ENCODE measurements at places on chromosomes 1 and 21.

DNA sequence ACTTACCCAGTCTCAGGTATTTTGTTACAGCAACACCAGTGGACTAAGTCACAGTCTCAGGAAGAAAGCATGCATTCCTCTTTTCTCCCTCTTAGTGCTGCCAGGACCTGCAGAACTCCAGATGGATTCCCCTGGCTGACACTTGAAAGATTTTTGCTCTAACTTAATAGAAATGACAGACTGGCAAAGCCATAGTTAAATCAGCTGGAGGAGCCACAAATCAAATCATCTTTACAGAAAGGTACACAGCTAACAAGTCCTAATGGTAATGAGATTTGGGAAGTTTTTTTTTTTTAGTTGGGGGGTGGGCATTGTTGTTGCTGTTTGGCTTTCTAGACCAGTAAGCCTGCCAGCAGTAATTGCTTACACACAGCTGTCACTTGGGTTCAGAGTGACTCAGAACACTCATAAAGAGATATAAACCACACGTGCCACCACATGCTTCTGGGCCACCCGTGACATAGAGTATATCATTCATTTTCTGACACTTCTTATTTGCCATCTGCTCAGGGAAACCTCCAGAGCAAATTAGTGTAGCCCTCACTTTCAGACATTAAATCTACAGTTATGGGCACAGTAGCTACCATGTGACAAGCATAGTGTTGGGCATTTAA is 72.4 kb downstream of the FH start:
- DNase-seq = no peak

DNA sequence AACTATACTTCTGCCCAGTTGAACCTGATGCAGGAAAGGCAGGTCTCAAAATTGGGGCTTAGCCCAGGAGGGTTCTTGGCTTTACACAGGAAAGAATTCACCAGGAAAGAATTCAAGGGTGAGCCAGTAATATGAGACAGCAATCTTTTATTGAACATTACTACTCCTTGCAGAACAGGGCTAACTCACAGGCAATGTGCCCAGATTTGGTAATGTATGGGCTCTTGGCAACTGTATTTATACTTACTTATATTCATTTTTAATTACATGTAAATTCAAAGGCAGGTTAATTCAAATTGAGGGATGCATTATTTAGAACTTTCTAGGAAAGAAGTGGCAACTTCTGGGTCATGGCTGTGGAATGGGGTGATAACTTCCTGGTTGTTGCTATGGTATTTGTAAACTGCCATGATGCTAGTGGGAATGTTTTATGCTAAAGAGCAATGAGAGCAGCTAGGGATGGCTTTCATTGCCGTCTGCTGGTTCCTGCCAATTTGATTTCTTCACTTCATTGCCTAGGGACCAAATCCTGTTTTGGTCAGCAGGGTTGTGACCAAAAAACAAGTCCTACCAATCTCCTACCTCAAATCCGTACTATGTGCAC is 107.5 kb downstream of the CHRM3 start:
- no peak for DNase-seq

- DNase-seq = no peak
Measured at GRCh38 chr1:109241344-109241743, 8.0 kb upstream of the CELSR2 start.

DNA sequence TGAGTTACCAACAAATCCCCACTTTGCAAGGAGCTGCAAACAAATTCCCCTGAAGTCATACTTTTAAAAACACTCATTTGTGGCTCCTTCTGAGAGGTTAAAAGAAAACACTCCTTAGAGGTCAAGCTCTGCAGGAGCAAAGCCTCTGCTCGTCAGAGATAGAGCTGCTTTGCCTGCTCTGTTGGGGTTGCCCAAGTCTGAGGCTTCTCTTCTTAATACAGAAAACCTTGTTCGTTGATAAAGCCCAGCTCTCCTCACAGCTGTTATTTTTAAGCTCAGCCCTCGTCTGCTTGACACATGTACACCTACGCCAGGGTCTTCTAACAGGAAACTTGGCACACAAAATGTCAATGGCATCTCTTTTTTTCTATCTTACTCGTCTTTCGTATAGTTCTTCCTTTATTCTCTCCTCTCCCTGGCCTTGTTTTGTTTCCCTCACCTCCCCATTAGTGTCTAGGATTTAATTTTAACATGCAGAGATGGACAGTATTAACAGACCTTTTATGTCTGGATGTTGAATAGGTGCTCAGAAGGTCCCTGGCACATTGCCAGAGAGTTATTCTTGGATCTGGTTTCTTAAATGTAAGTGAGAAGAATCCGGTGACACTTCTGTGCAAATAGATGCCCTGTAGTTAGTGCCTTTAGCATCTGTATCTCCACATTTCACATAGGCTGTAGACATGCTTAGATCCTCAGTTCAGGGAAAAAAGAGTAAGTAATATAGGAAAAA is 86.0 kb downstream of the LRRC53 start:
- no peak for DNase-seq

- no peak for DNase-seq
Measured at GRCh38 chr1:80155371-80155770, 1148.8 kb upstream of the ADGRL4 start.

DNA sequence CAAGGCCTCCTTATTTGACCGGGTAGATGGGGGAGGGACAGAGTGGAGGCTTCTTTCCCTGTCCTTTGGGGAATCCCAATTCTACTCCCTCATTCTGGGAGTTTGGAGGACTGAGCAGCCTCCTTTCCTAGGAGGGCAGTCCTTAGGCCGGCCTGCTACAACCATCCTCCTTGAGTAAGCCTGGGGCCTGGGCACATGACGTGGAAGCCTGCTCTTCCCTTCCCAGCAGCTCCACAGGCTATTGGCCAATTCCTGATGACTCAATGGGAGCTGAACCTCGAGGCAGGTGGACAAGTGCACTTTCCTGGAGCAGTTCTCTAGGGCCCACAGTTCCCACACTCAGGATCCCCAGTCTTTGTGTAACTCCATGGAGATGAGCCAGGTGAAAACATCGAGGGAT is 3.1 kb downstream of the KCNA10 start:
- no peak for DNase-seq

DNA sequence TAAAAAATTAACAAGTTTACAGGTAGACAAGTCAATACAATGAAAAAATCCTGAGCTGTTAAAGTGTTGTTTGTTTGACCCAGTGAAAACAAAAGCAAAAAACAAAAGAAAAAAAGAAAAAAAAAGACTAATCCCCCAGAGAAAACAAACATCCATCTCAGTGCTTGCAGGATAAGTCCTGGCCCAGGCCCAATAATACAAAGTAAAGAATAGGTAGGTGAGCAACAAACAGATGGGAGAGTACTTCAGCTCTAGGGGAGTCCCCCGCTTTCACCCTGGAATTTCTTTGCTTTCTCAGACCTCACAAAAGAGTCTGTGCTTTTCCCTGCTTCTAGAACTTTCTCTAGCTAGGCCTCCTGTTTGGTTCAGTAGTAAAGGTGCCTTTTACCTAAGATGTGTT is 70.3 kb downstream of the ABCA4 start:
- no peak for DNase-seq

GRCh38 chr1:178488393-178488792 is 8.4 kb downstream of the CLEC20A start:
- no peak for DNase-seq

DNA sequence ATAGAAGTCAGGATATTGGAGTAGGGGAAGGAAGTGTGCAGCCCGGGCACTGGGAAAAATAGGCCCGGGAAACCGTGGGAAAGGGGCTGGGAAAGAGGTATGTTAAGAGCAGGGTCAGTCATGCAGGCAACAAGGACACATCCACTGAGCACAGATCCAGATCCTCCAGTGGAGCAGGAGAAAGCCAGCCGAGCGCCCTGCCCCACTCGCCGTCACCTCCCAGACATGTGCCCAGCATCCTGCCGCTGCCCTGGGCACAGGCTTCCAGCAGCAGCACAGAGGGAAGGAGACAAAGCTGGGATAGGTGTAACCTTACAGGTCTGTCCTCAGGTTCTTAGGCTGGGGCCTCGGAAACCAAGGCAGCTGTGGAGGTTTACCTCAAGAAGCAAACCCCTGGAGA is 64.2 kb downstream of the FAM163A start:
- DNase-seq = no peak

- DNase-seq = no peak
Measured at GRCh38 chr1:193417945-193418744, 231.7 kb upstream of the B3GALT2 start.

GRCh38 chr1:58895082-58895481 is 111.2 kb upstream of the JUN start:
- no peak for DNase-seq

- DNase-seq = no peak
Measured at GRCh38 chr1:4562321-4562720, 92.1 kb upstream of the AJAP1 start.

- DNase-seq = no peak
Measured at GRCh38 chr1:36231191-36231590, 6.9 kb downstream of the THRAP3 start.

DNA sequence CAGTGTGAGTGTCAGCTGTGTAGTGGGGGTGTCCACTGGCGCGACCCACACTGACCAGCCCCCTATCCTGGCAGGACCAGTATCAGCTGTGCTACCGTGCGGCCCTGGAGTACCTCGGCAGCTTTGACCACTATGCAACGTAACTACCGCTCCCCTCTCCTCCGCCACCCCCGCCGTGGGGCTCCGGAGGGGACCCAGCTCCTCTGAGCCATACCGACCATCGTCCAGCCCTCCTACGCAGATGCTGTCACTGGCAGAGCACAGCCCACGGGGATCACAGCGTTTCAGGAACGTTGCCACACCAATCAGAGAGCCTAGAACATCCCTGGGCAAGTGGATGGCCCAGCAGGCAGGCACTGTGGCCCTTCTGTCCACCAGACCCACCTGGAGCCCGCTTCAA is 28.1 kb upstream of the KDM4A start:
- DNase-seq = no peak

GRCh38 chr1:246274186-246274585 is 232.9 kb downstream of the SMYD3 start:
- DNase-seq = no peak

- no peak for DNase-seq
Measured at GRCh38 chr1:81840805-81841204, 40.1 kb downstream of the ADGRL2 start.

DNA sequence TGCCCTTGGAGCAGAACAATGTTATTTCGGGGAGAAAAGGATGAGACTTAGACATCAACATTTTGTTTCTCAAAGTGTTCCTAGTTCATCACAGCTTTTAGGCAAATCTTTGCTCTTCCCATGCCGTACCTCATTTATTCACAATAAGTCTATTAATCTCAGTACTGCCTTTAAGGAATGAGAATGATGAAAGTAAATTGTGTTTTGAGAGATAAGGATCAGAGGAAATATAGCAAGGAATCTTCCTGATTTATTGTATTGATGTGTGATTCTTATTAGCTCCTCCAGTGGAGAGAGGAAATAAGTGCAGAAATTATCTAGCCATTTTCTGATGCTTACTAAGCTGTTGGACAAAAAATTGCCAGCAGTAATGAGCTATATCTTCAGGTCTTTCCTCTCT is 2.0 kb downstream of the POLR3C start:
- DNase-seq = no peak

- no peak for DNase-seq
Measured at GRCh38 chr1:10471411-10472219, 714 bp downstream of the DFFA start.

- DNase-seq = no peak
Measured at GRCh38 chr1:181208967-181209366, 120.5 kb downstream of the IER5 start.

DNA sequence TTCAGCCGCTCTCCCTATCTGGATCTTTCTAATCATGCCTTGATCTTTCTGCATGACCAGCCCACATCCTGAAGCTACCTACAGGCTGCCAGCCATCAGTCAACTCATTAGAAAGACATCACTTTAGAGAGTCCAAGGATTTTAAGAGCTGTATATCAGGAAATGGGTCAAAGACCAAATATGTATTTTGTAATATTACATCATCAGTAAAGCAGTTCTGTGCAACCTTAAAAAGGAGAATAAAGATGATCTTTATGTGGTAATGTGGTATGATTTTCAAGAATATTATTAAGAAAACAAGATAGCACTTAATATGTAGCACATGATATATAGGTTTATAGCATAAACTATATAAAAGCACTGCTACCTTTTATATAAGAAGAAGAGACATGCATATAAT is 47.6 kb downstream of the SLC30A7 start:
- no peak for DNase-seq

- DNase-seq = no peak
Measured at GRCh38 chr1:16276302-16277030, 39.5 kb upstream of the CPLANE2 start.

- DNase-seq = no peak
Measured at GRCh38 chr1:34127006-34128000, 37.7 kb downstream of the CSMD2 start.

Data from stimulated activated CD4-positive, alpha-beta T cell treated with anti-CD3 and anti-CD28 coated beads, Interleukin-1b, Interleukin-23, amount 100 ng/mL, for 48 hours (primary cell).